GM12891 (cell line): ENCODE measurements at places on chromosomes 16 and 17.

- no peak for DNase-seq
Observed at GRCh38 chr17:52297230-52298010, 138.9 kb upstream of the CA10 start.

GRCh38 chr16:1778200-1779179 is 3.9 kb downstream of the SPSB3 start:
- no peak for DNase-seq

GRCh38 chr17:28293994-28294393 is 25.0 kb upstream of the TMEM97 start:
- DNase-seq = no peak

GRCh38 chr17:9763643-9764042 is 27.7 kb downstream of the DHRS7C start:
- DNase-seq = no peak

- no peak for DNase-seq
Observed at GRCh38 chr16:17149904-17150483, 320.8 kb downstream of the XYLT1 start.

- DNase-seq = no peak
Observed at GRCh38 chr16:54171626-54172537, 114.7 kb downstream of the IRX3 start.

DNA sequence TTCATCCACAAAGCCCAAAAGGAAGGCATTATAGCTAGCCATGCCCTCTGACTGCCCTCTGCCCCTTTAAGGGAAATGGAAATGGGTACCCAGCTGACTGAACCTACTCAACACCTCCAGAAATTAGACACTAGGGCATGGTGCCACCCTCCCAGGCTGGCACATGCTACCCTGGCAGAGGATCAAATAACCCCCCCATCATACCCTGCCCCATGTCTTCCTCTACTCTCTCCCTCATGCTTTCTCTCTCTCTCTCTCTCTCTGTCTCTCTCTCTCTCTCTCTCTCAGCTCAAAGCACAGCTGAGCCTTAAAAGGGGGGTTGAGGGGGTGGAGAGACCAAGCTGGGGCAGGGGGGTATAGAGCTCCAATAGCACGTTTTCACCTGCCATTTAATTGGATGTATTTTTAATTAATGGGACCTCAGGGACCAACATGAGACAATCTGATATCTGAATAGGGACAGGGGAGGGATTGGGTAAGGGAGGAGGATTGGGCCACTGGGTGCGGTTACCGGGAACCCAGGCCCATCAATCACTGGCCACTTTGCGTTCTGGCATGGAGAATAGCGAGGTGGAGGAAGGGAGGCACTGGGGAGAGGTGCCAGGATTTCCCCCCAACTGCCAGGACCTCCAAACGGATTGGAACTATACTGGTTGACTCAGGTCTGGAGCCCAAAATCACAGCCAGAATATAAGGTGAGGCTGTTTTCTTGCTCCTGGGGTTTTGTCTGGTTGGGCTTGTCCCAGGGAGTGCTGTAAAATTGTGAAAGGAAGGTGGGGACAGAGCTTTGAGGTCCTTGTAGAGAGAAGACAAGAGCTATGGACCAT is 57.8 kb downstream of the NEUROD2 start:
- no peak for DNase-seq

- no peak for DNase-seq
Observed at GRCh38 chr16:57361404-57361803, 2.8 kb downstream of the CCL22 start.

DNA sequence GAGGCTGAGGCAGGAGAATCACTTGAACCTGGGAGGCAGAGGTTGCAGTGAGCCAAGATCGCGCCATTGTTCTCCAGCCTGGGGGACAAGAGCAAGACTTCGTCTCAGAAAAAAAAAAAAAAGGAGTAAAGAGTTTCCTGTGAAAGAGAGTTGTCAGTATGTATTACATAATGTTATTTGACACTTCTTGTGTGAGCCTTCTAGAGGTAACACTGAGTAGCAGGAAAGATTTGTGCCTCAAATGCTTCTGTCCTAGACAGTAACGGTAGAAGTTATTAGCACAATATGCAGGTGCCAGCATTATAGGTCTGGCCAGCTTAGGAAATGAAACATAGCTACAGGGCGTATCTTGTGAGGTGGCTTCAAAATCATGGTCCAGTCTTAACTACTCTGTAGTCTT is 6.2 kb downstream of the RPS6KB1 start:
- DNase-seq = no peak

- DNase-seq = no peak
Observed at GRCh38 chr17:8924595-8924994, 40.9 kb downstream of the PIK3R5 start.

- no peak for DNase-seq
Observed at GRCh38 chr17:79413611-79414010, 197.2 kb downstream of the RBFOX3 start.
